ENCODE measurements at places on chromosomes 5 and 9.

DNA sequence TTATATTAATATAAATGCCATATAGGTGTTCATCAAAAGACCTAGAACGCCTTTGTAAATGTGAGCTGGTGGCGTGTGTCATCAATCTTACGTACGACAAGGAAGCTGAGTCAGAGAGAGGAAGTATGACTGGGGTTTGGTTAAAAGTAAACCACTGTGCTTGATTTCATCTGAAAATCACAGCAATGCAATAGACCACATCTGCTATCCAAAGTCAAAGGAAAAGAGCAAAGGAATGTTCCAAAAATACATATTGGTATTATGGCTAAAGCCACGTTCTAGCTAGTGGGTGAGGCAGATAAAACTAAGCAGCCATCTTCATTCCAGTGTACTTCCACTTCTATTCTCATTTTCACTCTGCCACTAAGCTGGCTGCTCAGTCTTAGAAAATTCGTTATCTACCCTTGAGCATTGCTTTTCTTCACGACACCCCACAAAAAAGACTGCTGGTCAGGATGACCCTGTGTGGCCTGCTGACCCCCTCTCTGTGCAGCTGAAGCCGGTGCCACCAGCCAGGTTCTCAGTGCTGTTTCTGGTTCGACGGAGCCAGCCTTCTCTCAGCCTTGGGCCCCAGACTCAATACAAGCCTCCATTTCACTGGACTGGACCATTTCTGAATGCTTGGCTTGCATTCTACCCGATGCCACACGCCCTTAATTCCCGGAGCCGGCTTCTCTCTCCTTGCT is 23.8 kb downstream of the SHC3 start:
- no peak for DNase-seq

DNA sequence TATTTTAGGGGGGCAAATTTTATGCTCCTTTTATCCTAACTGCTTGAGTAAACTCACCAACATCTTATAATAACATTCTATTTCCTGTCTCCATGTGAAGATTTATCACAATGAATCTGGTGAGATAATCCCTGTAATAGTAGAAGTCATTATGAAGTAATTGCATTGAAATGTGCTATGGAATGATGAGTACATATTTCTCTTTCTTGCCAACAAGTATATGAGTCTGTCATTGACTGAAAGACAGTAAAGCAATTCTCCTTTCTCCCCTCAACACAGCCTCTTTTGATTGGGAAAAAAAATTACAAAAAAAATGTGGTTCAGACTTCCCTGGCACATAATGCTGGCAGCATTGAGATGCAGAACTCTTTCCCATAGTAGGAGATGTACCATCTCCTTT is 459.2 kb upstream of the RGMB start:
- DNase-seq = no peak

- no peak for DNase-seq
Measured at GRCh38 chr5:159330131-159330800, at the start of gene IL12B. Gene IL12B, minus strand, starts transcription at chr5:159330487. Its CDS starts 3,705 bp downstream, at chr5:159326782.

GRCh38 chr5:171855798-171856763 is 70.5 kb downstream of the SMIM23 start:
- no peak for DNase-seq

- no peak for DNase-seq
Measured at GRCh38 chr9:36971935-36972488, 62.1 kb downstream of the PAX5 start.

DNA sequence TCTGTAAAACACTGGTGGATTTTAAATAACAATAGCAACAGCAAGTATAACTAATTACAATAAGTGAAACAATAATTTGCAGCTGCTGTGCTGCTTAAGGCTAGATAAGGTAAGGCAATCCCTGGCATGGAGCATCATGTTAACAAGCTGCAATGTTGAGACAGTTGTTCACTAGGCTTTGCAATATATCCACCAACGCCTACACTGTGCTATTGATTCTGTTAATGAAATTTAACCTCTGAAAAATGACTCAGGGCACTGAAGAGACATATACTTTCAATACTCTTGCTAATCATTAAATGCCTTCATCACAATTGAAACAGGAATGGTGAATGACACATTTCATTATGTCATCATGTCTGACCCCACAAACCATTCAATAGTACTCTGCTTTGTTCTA is 255.0 kb downstream of the EFNA5 start:
- DNase-seq = no peak

DNA sequence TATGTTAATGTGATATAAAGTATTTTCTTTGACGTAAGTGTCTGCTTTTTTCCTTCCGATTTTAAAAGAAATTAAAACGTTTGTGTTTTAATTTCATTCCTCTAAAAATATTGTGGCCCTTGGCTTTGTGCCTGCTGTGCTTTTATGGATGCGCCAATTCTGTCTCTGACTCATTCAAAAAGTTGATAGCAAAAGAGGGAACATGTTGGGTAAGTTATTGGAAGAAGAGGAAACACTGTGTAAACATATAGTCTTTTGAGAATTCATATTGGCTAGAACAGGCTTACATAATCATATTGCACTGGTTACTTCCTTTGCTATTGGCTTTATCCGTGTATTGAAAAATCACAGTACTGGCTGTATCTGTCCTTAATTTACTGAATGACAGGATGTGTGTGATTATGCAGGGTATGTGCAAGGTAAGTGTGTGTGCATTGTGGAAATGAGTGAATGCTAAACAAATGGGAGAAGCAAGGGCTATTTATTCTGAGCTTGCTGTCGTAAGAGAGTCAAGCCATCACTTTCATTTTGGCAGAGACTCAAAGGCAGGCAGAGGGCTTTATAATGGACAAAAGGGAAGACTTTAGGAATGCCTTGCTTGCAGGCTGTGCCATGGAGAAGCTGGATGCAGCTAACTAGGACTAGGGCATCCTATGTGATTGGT is 67.8 kb downstream of the SGCD start:
- DNase-seq = no peak

- DNase-seq = no peak
Measured at GRCh38 chr5:92629574-92629973, 951.4 kb downstream of the NR2F1-AS1 start.

DNA sequence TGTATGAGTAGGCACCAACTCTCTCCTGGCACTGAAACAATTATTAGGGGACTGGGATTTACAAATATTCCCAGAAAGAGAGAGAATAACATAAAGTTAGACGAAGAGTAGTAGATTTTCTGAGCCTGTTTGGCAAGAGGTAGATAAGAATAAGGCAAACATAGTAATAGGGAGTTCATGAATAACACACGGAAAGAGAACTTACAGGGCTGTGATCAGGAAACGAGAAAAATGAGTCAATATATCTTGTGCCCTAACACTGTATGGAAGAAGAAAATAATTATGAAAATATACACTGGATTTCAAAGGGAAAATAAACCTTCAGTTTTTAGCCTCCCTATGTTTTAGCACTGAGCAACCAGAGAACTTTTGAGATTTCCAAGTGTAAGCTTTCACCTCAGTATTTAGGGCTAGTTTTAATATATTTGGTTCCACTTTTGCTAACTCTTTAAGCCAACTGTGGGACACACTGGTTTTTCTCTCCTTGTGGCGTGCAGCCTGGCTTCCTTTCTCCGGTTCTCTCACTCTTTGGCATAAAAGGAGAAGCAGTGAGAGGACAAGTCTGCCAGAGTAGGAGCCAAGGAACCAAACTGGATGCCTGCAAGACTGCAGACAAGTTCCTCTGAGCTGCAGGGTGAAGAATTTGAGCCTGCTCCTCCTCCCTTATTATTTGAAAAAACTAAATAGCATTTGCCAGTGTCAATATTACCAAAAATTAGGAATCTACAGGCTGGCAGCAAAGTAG is 6.6 kb upstream of the KCNN2 start:
- DNase-seq = no peak

GRCh38 chr5:78566747-78567425 is 81.7 kb downstream of the LHFPL2 start:
- no peak for DNase-seq

- DNase-seq = peak; percentile 88
Measured at GRCh38 chr5:131265311-131265803, 1.5 kb downstream of the CDC42SE2 start.

- DNase-seq = no peak
Measured at GRCh38 chr5:179114756-179115155, 54.6 kb downstream of the ZNF354C start.

- no peak for DNase-seq
Measured at GRCh38 chr9:28120184-28120583, 546.9 kb upstream of the C9orf72 start.

DNA sequence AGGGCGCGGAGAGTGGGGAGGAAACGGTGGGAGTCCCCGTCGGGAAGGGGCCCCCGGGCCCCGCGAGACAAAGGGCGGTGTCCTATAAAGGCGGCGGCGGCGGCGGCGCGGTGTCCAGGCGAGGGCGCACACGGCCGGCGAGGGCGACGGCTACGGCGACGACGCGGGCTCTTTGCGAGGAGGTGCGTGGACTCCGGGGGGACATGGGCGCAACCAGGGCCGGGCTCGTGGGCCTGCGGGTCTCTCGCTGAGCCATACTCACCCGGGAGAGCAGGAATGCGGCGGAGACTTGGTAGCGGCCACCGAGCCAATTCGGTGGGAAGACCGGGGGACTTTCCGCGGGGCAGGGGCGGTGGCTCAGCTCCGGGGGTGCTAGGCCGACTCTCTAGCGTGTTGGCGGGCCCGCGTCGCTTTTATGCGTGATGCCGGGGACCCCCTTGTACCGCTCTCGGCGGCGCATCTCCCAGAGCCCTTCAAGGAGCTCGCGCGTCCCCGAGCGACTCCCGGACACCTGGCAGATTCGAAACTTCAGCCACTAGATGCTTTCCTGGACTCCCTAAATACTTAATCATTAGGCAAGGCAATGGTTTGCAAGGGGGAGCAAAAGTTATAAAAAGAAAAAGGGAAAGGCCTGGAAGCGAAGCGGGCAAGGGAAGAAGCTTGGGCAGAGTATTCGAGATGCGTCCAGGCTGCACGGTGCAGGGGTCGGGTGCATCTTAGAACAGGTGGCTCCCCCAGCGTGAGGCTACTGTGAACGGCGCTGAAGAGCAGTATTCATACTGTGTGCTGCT is 5.9 kb upstream of the TAL2 start:
- DNase-seq = peak; percentile 59

- peak; percentile 55 for DNase-seq
Measured at GRCh38 chr9:127980060-127980705, 606 bp downstream of the EEIG1 start.

DNA sequence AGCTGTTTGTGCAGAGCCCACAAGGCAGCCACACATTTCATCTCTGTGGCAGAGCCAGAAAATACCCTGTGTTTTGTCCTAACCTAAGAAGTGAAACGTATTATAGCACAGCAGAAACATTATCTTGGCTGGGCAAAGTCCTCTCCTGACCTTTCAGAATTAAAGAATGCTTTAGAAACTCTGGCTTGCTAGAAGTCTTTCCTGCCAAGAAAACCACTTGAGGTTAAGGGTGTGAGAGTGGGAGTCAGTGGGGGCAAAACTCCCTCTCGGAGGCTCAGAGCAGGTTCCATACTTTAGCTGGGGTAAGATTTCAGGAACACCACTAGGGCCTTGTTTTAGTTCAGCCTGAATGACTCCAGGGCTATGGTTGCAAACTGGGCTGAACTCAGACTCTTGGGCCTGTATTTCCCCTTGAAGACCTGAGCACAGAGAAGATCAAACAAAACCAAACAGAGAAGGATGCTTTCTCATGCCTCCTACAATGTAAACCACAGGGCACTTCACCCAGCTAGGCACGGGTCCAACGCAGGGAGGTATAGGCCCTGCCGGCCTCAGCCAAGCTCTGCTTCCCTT is 48.0 kb downstream of the ZNF366 start:
- no peak for DNase-seq

- no peak for DNase-seq
Measured at GRCh38 chr5:34496701-34497469, 159.2 kb upstream of the RAI14 start.

- no peak for DNase-seq
Measured at GRCh38 chr9:131667576-131667975, 72.3 kb downstream of the RAPGEF1 start.

GRCh38 chr5:78779262-78779661 is 130.7 kb upstream of the LHFPL2 start:
- DNase-seq = no peak

DNA sequence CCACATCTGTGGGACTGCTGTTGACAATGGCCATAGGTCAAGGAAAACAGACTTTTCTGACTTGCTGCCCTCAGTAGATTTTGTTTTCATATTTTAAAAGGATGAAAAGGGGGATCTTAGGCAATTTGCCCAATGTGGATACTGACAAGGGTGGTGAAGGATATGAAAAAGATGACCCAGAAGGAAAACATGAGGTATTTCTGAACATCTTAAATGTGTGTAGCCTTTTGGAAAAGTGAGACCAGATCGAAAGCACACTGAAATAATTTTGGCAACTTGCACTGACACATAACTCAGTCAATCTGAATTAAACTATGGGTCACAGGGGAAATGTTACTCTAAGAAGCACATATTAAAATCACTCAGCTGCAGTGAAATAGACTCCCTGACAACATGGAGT is 1793.0 kb upstream of the ACO1 start:
- no peak for DNase-seq

DNA sequence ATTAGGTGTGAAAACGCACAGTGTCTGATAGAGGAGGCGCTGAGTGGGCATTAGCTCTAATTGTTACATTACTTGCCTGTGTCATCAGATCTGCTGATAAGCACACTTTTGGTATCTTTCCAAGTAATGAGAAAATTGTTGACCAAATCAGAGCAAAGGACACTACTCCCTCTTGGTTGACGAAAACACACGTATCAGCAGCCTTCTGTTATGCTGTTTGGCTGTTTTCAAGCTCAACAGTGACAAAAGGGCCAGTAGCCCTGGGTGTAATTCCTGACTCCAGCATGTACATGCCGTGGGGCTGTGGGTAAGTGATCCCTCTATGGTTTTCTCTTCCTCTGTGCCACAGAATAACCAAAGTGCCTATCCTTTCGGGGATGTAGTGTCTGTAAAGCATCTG is 151.4 kb downstream of the AUH start:
- no peak for DNase-seq

DNA sequence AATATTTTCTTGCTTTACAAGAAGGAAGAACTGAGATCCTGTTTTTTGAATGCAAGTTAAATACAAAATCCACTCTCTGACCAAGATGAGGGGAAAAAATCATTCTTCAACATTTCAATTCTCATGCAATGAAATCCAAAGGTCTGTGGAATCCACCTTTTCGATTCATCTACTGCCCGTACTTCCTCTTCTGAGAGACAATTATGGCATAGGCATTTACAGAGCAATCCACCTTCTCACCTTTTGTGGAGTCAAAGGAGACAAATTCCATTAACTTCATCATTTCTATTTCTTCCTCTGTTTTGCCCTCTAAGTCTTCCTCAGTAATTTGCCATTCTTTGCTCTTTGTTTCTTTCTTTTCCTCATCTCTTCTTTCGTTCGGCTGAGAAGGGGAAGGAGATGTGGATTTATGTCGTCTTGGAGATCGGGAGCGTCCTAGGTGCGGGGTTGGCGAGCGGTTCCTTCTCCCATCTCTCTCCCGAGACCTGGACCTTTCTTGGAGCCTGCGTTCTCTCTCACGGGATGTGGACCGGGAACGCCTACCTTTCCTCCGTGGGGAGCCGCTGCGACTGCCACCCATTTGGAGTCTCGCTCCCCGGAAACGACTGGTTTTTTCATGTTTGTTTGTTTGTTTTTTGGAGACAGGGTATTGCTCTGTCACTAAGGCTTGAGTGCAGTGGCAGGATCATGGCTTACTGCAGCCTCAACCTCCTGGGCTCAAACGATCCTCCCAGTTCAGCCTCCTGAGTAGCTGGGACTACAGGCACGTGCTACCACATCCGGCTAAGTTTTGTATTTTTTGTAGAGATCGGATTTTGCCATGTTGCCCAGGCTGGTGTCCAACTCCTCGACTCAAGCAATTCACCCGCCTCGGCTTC is 24.3 kb upstream of the AFF4 start:
- DNase-seq = no peak

- no peak for DNase-seq
Measured at GRCh38 chr9:129392093-129392541, 214.1 kb upstream of the IER5L start.

GRCh38 chr5:124599028-124599973 is 147.1 kb downstream of the ZNF608 start:
- DNase-seq = peak; percentile 41

Data from LoVo (cell line).